ENCODE measurements at places on chromosomes 7 and 10.

- DNase-seq: no peak
Observed at GRCh38 chr7:80583901-80584300, 54.5 kb upstream of the CD36 start.

DNA sequence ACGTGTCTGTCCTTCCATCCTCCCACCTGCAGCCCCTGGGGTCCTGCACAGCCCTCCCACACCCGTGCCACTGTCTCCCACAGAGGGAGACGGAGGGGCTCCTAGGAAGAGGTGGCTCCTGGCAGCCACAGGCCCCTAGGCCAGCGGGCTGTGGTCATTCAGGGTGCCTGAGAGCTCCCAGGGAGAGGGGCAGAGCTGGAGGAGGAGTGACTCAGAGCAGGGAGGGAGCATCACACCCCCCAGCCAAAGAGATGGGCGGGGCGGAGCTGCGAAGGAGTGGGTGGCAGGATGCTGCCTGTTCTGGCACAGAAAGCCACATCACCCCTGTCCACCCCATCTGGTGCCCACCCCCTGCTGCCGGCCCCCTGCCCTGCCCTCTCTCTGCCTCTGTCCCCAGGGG is 50.5 kb downstream of the STK32C start:
- peak; percentile 25 for DNase-seq

DNA sequence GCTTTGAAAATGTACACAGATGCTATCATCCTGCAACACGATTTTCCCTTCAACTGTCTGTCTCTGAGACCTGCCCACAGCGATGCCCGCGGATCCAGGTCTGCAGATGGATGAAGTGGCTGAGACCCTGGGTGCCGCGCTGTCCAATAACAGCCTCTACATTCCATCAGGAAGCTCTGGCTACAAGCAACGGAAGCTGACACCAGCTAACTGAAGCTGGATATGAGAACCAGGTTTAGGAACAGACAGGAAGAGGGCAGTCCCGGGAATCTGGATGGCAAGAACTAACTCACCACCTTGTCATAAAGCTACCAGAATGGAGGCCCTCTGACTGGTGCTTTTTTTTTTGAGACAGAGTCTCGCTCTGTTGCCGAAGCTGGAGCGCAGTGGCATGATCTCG is 32.3 kb upstream of the CTBP2 start:
- no peak for DNase-seq

- DNase-seq: peak; percentile 66
Observed at GRCh38 chr10:92238586-92239098, 52.2 kb downstream of the CPEB3 start.

DNA sequence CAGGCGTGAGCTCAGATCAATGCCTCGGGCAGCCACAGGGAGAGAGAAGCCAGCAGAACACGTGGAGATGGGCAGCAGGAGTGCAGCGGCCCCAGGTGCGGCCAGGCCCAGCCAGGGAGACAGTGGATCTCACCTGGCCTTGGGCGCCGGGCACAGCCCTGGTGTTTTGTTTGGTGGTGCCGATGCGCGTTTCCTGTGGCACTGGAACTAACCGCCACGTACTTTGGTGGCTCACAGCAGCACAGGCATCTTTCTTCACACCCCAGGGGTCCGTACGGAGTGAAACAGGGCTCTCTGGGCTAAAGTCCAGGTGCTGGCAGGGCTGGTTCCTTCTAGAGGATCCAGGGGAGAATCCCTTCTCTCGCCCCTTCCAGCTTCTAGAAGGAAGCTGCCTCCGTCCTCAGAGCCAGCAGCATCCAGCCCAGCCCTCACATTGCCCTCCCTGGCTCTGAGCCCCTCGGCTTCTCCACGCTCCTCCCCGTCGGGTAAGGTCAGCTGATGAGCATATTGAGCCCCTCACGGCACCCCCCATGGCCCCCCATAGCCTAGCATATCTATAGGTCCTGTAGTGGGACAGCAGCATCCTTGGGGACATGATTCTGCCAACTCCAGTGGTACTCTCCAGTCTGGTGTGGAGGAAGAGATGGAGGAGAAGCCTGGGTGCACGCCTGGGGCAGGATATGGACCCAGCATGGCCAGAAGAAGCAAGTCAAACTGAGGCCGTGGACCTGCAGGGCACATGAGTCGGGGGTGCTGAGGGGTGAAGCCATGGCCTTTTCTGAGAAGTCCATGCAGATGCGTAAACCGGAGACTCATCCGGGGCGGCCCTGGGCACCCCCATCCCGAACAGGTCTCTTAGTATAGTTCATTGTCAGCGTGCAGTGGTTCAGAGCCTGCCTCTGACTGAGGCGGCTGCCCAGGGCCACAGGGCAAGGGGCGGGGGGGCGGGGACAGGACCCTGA is 43.4 kb upstream of the PPP2R2D start:
- no peak for DNase-seq

DNA sequence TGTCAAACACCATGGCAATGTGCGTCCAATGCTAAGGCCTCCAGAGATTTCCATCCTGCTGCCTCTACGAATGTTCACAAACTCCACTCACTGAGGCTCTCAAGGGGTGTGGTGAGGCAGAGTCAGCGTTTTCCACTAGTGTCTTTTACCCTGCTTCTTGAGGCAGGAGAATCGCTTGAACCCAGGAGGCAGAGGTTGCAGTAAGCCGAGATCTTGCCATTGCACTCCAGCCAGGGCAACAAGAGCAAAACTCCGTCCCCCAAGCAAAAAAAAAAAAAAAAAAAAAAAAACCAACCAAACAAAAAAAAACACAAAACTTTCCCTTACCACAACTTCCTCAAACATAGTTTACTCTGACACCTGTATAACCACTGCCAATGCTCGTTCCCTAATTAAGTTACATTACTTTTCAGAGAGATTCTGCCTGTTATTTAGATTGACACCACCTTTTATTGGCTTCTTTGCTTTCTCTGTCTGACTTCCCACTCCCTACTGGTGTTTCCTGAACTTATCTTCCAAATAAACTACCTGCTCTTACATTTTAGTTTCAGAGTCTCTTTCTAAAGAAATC is 102.1 kb upstream of the ZNF746 start:
- DNase-seq: no peak

DNA sequence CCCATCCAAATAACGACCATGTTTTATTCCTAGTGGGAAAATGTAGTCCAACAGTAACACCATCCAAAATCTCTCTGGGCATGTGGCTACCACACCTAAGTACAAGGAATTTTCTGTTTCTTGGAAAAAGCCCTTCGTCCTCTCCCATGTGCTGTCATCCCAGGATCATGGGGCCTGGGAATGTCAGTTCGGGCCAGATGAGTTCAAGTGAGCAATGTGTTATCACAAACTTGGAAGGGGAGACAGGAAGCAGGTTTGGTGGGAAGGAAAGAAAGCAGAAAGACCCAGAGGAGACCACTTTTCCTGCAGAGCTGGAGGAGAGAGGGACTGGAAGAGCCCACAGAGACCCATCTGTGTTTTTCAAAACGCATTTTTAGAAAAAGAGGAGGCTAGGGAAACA is 110.8 kb downstream of the PLXNA4 start:
- no peak for DNase-seq

DNA sequence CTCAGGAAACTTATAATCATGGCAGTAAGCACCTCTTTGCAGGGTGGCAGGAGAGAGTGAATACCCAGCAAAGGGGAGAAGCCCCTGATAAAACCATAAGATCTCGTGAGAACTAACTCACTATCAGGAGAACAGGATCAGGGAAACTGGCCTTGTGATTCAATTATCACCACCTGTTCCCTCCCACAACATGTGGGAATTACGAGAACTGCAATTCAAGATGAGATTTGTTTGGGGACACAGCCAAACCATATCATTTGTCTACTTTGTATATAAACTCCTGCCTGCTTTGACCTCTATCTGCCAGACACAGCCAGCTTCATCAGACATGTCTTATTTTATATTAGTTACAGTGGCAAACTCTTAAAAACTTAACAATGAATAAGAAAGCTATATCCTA is 50.4 kb downstream of the ARMC3 start:
- no peak for DNase-seq

- DNase-seq: no peak
Observed at GRCh38 chr10:70541736-70542564, 60.6 kb downstream of the PRF1 start.

GRCh38 chr7:133770863-133771492 is 356.2 kb upstream of the LRGUK start:
- no peak for DNase-seq

GRCh38 chr7:7294911-7295310 is 112.6 kb downstream of the C1GALT1 start:
- DNase-seq: no peak

GRCh38 chr10:63331586-63331985 is 134.2 kb downstream of the JMJD1C start:
- DNase-seq: no peak

DNA sequence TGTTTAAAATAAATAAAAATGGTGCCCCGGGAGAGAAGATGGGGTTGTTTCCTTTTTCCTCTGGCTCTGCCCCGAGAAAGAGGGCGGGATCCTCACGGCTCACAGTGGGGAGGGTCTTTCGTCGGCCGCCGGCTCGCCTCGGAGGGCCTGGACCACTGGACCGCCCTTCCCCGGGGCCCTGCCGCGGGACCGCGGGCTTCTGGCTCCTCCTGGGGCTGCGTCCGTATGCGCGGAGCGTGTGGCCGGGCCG is 3.5 kb upstream of the IGF2BP3 start:
- DNase-seq: no peak

GRCh38 chr10:72176701-72177100 is 39.1 kb upstream of the ANAPC16 start:
- no peak for DNase-seq

GRCh38 chr7:17299483-17299991 is 1.1 kb downstream of the AHR start:
- DNase-seq: no peak

DNA sequence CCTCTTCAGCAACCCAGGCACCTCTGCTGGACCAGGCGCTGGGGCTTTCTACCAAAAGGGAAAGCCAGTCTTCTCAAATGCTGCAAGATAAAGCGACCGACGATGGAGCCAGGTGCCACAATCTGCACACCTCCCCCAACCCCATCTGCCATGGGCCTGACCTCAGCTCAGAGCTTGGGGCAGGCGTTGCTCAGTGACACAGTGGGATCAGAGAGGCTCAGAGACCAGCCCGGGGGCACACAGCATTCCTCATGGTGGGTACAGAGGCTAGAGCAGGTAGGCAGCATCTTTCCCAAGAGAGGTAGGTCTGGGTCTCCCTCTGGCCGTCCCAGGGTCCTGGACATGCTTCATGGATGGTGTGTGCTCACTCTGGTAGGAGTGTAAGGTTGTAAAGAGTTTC is 56.3 kb downstream of the ZMIZ1 start:
- no peak for DNase-seq

DNA sequence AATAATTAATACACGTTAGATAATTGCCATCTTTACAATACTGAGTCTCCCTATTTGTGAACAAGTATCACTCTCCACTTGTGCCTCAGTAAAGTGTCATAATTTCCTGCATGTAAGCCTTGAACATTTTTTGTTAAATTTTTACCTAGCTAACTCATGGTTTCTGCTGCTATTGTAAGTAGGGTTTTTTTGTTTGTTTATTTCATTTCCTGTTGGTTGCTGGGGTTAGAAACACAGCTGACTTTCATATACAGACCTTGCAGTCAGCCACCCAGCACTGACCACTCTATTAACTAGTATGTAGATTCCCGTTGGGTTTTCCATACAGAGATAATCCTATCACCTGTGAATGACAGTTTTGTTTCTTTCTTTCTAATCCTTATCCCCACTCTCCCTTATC is 133.3 kb downstream of the MPP7 start:
- no peak for DNase-seq

DNA sequence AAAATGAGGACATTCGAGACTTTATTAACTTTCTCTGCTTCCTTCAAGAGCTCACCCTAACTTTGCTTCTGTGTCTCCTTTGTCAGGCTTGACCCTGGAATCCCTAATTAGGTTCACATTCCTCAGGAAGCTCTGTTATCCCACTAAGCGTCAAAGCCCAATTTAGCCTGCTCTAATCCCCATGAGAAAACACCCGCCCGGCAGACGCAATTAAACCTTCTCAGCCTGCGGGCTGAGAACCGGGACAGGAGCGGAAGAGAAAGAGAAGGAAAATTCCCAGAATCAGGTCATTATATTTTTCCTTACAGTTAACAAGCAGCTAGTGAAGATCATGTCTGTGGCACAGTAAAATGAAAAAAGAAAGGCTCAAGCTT is 93.0 kb downstream of the TNS3 start:
- DNase-seq: no peak

- DNase-seq: no peak
Observed at GRCh38 chr10:8289186-8289924, 234.9 kb downstream of the GATA3 start.

All from PC-9 (cell line).